ENCODE measurements at places on chromosomes 6 and 20.

DNA sequence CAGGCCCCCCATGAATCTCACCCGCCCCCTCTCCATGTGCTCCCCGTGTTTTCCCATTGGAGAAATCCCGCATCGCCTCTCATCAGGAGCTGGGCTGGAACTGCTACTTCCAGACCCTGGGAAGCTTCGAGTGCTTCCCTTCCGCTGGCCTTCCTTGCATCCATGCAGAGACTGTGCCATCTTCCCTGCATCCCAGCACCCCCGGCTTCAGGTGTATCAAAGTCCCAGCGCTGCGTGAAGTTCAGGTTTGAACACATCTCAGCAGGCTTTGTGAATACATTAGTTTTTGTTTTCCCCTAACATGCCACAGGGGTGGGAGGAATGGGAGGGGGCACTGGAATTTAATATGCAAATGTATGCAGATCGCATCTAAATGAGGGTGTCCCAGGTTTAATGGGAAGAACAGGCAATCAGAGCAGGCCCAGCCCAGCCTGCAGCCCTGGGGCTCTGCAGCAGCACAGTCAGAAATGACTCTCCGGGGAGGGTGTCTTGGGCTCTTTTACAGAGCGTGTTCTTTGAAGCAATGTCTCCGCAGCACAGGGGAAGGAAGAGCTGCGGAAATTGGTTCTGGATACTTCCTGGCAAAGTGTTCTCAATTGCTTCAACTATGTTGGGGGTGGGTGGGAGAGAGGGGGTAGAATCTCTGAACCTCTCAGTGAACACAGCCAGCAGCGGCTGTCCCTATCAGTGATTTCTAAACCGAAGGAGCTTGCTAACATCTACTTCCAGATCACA is 8.3 kb upstream of the MMP9 start:
- no peak overlapping the region for H3K4me3 ChIP-seq
- H3K4me1 ChIP-seq: peaks cover 59% of the 10 kb centered on the region
- H3K27ac ChIP-seq: no peak overlapping the region
- peak; percentile 34 for DNase-seq
- H3K36me3 ChIP-seq: no peaks in the 10 kb centered on the region

DNA sequence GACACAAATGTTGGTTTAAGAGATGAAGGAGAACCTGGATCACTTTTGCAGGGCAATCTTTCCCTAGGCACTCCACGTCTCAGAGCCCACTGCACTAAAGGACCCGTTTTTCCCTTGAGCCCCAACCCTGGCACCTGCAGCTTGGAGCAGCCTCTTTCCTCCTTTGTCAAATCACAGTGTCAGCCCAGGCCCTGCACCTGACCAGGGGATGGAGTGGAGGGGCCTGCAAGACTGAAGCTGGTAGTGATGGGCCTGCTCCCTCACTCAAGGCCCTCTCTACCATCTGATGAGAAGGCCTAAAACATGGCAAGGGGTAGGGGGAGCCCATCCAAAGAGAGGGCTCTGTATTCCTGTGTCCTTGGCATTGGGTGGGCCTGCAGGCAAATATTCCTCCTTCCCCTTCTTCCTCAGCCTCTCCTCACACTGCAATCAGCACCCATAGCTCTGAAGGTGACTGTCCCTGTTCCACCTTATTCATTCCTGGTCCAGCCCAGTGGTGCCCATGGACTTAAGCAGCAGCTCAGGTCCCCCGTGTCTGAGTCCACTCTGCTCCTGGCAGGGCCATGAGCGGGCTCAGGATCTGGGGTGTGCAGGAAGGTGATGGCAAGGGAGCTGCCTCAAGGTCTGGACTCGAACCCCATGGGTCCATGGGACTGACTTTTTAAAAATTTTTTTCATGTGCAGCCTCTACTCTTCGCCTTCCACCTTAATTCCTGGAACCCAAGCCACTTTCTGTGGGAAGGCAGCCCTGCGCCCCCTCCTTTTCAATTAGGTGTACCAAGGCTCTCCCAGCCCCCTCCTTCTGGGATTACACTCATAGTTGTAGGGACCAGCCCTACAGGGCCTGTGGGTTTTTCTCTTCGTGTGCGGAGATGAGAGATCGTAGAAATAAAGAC is 6.7 kb downstream of the RAET1G start:
- no peak overlapping the region for H3K27ac ChIP-seq
- H3K4me3 ChIP-seq: no peak overlapping the region
- H3K27me3 ChIP-seq: peaks cover 20% of the 10 kb centered on the region

DNA sequence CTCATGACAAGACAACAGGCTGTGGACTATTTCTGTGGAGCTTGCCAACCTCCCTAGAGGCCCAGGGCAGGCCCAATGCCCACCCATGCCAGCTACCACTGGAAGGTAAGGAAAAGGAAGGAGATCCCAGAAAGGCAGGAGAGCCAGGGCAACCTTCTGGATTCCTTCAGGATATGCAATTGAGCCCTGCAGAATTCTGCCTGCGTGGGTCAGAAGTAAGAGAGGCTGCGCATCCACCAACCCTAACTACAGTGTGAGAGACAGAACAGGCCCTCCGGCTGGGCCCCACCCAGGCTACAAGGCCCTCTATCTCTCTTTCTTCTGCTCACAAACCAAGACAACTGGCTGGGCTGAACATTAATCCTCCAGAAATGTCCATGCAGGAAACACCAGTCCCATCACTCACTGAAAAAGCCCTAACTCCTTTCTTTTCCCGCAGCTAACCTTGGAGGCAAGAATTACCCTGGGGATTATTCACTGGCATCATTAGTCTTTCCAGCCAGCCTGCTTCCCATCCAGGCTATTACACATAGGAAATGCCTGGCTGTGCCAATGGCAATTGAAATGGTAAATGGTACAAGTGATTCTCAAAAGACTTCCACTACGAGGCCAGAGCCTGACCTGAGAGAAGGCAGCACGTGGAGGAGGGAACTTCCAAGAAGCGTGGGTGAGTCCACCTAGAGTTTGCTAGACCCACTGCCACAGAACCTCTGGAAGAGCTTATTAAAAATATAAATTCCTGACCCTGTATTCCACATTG is 15.2 kb downstream of the MAP1LC3A start:
- H3K27me3 ChIP-seq: no peaks in the 10 kb centered on the region
- no peak for DNase-seq
- H3K27ac ChIP-seq: no peak overlapping the region
- peaks cover 14% of the 10 kb centered on the region for H3K36me3 ChIP-seq
- H3K4me3 ChIP-seq: no peak overlapping the region

DNA sequence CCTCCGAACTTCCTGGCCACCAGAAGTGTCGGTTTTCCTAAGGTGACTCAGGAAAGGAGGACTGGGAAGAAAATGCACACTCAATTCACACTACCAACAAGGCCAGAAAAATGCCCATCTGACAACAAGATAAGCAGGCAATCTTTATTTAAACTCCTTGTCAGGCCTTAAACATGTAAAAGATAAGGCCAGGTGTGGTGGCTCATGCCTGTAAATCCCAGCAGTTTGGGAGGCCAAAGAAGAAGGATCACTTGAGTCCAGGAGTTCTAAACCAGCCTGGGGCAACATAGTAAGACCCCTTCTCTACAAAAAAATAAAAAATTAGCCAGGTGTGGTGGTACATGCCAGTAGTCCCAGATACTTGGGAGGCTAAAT is 7.6 kb upstream of the ID1 start:
- no peaks in the 10 kb centered on the region for H3K36me3 ChIP-seq
- H3K4me3 ChIP-seq: no peak overlapping the region
- no peak for DNase-seq

- no peaks in the 10 kb centered on the region for H3K27me3 ChIP-seq
- H3K36me3 ChIP-seq: peaks cover 4% of the 10 kb centered on the region
Measured at GRCh38 chr6:53359095-53359842, 10.5 kb upstream of the ELOVL5 start.

GRCh38 chr6:16181439-16182297 is 52.8 kb downstream of the MYLIP start:
- peak overlapping the region; percentile 7 for H3K27ac ChIP-seq
- peaks cover 5% of the 10 kb centered on the region for H3K36me3 ChIP-seq
- H3K4me3 ChIP-seq: no peak overlapping the region
- peaks cover 24% of the 10 kb centered on the region for H3K4me1 ChIP-seq

- peaks cover 10% of the 10 kb centered on the region for H3K36me3 ChIP-seq
- H3K4me3 ChIP-seq: no peak overlapping the region
- no peak for DNase-seq
- peaks cover 63% of the 10 kb centered on the region for H3K4me1 ChIP-seq
- H3K27ac ChIP-seq: no peak overlapping the region
Measured at GRCh38 chr6:5998236-5998635, 8.5 kb downstream of the NRN1 start.

- peaks cover 34% of the 10 kb centered on the region for H3K4me1 ChIP-seq
- H3K27ac ChIP-seq: no peak overlapping the region
- no peak overlapping the region for H3K4me3 ChIP-seq
- peaks cover 6% of the 10 kb centered on the region for H3K36me3 ChIP-seq
Measured at GRCh38 chr6:34908194-34908593, 19.1 kb downstream of the ANKS1A start.

DNA sequence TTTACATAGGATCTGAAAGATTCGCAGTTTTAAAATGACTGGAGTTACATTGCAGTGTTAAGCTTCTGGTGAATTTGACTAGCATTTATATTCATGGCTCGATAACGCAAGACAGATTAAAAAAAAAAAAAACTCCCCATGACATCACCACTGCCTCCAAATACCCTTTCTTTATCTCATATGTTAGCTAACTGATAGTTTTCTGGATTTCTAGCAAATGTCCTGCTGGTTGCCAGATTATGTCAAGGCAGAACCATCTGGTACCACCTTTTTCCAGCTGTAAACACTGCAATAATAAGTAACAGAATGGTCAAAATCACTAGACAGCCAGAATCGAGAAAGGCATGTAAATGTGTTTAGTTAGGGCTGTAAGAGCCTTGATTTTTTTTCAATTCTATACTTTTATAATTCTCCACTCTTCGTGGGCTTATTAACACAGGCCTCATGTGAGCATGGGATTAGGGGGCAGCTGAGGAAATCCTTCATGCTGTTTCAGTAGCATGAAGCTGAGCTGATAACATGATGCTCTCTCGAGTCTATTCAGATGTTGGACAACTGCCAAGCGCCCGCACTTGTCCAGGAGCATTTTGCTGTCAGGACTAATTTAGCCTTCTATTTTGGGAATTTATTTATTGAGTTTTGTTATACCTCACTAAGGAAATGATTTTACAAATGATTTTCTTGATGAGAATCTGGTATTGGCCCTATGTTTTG is 166.0 kb upstream of the SCGN start:
- H3K27me3 ChIP-seq: no peaks in the 10 kb centered on the region
- no peak overlapping the region for H3K4me3 ChIP-seq
- no peak for DNase-seq

DNA sequence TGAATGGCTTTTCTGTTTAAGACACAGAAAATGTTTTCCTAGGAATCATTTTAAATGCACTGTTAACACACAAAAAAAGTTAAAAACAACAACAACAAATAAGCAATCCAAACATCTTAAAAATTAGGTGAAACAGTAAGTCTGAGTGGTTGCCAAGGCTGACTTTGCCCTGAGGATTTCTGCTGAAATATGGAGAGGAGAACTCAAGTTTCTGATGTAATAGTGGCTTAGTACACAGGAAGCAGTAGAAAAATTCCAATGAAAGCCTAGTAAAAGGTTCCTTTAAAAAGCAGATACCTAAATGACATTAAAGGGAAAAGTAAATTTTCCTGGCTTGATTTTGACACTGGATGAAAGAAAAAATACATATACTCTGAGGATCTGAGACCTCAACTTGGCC is 184.2 kb downstream of the EPM2A start:
- no peak overlapping the region for H3K27ac ChIP-seq
- peaks cover 4% of the 10 kb centered on the region for H3K27me3 ChIP-seq
- H3K4me1 ChIP-seq: no peaks in the 10 kb centered on the region
- DNase-seq: no peak
- no peaks in the 10 kb centered on the region for H3K36me3 ChIP-seq

GRCh38 chr6:104483225-104483834 is 376.4 kb downstream of the HACE1 start:
- no peak overlapping the region for H3K27ac ChIP-seq
- no peak for DNase-seq
- H3K27me3 ChIP-seq: no peaks in the 10 kb centered on the region
- H3K4me3 ChIP-seq: no peak overlapping the region
- H3K36me3 ChIP-seq: no peaks in the 10 kb centered on the region
- no peaks in the 10 kb centered on the region for H3K4me1 ChIP-seq

- no peaks in the 10 kb centered on the region for H3K27me3 ChIP-seq
- H3K4me3 ChIP-seq: no peak overlapping the region
- H3K27ac ChIP-seq: no peak overlapping the region
- no peak for DNase-seq
Measured at GRCh38 chr20:53617791-53618489, 24.3 kb upstream of the ZNF217 start.

- H3K27ac ChIP-seq: no peak overlapping the region
- no peaks in the 10 kb centered on the region for H3K4me1 ChIP-seq
- DNase-seq: no peak
- no peaks in the 10 kb centered on the region for H3K36me3 ChIP-seq
- H3K27me3 ChIP-seq: no peaks in the 10 kb centered on the region
Measured at GRCh38 chr6:68649669-68650068, 14.6 kb downstream of the ADGRB3 start.

All from activated CD8-positive, alpha-beta T cell treated with anti-CD3 and anti-CD28 coated beads for 36 hours (primary cell).